ENCODE measurements at places on chromosomes 1 and 21. TPM values are rescaled to one million over a fixed set of nuclear protein-coding genes. Genes with fewer than 3 reads are reported as not detected.

Gene AKR1A1
- 133 TPM for total RNA-seq

Gene ALG14
- total RNA-seq = 2.8 TPM

Gene OR6K6
- not detected for total RNA-seq

Gene HHAT
- total RNA-seq = 3.3 TPM

Gene SERINC2
- total RNA-seq = 38.9 TPM

Gene TCP10L
- total RNA-seq = 0.17 TPM

Gene UBR4
- total RNA-seq = 126 TPM

Gene PALMD
- total RNA-seq = 2.0 TPM

Gene CBS
- 58.5 TPM for total RNA-seq
